ENCODE measurements at places on chromosomes 4 and X.

DNA sequence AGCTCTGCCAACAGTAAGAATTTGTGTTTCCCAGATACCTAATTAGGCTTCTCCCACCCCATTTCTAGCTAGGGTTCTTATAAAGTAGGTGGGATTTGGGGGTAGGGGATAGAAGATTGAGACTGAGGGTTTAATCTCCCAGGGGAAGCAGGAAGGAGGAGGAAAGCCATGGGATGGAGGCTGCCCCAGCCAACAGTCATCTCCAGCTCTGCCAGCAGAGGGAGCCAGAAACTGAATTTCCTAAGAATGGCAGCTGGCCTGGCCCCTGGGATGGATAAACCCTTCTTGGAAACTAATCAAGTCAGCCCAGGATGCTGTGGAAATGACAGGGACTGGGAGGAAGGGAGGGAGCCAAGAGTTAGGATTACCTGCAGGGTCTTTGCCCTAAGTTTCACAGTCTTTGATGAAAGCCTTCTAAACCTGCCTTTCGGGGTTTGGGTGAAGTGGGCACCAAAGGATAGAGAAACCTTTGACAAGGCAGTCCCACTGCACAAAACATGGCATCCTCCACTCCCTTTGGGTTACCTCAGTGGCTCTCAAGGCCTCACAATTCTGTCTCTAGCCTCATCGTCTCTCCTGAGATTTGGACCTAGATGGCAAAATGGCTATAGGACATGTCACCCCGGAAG, 6.7 kb upstream of the ERCC6L start:
- DNase-seq: no peak

GRCh38 chr4:76280488-76281441, 25.8 kb upstream of the STBD1 start:
- no peak for DNase-seq

GRCh38 chrX:130716346-130716745, 186.7 kb downstream of the ENOX2 start:
- DNase-seq: no peak

GRCh38 chr4:26420913-26421312, 69.4 kb downstream of the CCKAR start:
- no peak for DNase-seq

GRCh38 chr4:89249313-89249712, 58.3 kb downstream of the GPRIN3 start:
- DNase-seq: no peak

DNA sequence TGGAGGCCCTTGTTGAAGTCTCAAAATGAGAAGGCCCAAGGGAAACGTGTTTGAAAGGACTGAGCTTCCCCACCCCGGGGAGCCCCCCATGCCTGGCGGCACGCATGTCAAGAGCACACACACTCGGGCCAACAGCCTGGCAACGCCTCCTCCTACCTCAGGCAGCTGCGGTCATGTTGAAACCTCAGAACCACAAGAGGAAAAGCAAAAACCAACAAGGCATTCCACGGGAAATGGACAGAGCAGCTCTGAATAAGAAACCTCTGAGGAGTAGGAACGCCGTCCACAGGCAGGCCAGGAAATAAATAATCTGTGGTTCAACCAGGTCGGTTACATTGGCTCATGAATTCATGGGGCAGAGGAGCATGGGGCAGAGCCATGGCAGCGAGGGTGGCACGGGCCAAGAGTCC, 95.7 kb upstream of the AFAP1 start:
- no peak for DNase-seq

DNA sequence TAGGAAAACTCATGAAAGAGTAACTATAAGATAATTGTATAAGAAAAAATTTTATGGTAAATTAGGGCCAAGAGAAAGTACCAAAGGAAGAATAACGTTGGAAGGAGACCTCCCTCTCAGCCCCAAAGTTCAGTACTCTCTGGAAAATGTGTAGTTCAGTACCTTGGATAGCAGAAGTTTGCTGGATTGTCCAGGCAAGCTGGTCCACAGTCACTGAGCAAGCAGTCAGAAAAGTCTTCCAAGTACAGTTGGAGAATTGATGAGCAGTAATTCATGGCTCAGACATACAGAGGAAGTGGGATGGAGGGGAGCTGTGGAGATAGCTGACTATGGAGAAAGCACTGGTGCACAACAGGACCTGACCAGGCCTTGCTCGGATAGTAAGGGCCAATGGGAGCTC, 598.2 kb upstream of the NDST4 start:
- no peak for DNase-seq

- no peak for DNase-seq
These were observed 334.8 kb downstream of the TEX13C start for GRCh38 chrX:125654501-125654900.

- DNase-seq: no peak
These were observed 8.0 kb downstream of the GPM6B start for GRCh38 chrX:13808865-13809264.

DNA sequence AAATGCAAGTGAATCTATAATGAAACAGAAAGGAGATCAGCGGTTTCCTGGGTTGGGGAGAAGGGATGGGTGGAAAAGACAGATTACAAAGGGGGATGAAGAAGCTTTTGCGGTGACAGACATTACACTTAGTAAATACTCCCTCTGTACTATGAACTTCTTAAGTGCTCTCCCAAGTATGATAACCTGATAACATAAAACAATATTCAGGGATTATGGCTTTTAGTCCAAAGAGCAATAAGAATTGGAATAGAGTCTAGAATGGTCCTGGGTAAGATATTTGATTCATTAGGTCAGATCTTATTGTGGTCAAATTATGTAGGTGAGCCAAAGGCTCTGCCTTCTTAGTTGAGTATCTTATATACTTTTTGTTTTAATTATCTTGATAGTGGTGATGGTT, 9.2 kb downstream of the LRRC66 start:
- no peak for DNase-seq

DNA sequence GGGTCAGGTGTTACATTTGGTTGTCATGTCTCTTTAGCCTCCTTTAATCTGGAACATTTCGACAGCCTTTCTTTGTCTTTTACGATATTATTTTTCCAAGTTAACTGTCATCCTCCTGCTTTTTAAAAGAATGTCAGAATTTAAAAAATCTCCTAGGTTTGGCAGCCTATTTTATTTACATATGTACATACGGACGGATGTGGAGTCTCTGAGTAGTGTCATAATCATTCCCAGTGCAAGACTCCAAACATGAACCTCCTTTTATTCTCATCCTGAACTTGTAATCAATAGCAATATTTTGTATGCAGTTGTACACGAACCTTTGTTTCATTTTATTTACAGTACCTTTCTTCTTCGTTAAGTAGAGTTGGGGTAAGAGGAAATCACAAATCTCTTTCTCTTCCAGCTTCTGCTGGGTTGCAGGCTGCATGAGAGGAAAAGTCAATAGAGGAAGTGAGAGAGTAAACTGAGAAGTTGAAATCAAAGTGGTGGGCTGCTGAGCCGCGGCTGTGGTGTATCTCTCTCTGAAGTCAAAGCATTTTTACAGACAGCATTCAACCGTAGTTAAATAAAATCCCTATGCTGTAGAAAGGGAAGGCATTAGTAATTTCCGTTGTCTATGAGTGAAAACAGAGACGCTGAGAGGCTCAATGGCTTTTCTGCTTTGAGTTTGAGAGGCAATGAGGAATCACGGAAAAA, 53.9 kb upstream of the RPS6KA3 start:
- DNase-seq: no peak

DNA sequence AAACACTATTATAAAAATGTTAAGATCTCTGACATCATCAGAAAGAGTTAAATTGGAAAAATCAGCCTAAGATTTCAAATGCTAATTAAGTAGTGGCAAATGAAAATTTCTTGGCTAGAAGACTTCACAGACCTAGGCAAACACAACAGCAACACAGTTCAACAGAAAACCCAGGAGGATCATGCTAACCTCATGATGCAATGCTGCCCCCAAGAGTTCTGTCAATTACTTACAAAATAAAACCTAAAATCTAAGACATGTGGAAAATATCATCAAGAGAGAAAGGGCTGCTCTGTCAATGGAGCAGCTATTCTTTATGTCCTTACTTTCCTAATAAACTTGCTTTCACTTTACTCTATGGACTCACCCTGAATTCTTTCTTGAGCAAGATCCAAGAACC, 21.0 kb downstream of the S100G start:
- no peak for DNase-seq

- no peak for DNase-seq
These were observed 148.4 kb upstream of the VCX3A start for GRCh38 chrX:6683353-6683752.

DNA sequence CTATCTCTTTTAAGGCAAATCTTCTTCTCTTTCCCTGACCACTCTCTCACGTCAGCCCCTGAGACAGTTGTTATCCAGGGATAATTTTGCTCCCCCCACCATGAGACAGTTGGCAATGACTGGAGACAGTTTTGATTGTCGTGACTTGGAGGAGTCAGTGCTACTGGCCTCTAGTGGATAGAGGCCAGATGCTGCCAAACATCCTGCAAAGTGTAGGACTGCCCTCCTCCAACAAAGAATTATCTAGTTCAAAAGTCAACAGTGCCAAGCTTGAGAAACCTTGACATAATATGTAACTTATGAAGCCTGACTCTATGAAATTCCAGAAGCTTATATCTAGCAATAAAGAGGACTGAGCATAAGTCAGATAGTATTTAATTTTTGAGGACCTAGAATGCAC, 502.1 kb upstream of the IGFBP7 start:
- DNase-seq: no peak

GRCh38 chrX:41445171-41445570, 2.0 kb upstream of the NYX start:
- no peak for DNase-seq

DNA sequence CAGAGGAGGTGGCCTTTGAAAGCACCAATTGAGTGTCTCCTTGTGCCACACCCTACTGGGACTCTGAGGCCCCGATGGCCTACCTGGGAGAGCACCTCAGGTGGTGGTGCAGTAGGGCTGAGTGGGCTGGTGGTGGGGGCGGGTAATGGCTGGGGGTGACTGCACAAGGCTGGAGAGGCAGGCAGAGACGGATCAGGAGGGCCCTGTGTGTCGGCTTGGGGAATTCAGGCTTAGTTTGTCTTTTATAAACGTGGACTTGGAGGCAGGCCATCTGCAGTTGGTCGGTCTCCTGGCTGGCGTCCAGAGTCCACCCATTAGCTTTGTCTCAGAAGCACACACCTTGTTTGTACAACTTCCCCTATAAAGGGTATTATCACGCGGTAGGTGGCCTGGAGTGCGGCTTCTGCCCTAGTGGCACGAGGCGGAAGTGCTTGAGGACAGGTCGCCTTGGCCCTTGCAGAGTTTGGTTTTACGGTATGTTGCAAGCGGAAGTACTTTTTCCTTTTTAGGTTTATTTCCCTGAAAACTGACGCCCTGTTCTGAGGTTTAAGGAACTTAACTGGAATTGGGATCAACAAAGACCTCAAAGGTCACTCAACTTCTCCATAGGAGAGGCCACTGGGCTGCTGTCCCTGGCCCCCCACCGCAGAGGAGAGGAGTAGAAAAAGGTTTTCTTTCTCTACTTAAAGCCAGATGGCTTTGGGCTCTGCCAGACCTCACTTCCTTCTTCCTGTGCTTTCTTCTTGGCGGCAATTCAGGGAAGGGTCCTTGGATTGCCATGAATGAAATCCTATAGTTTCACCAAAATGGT, 8.0 kb downstream of the TBC1D14 start:
- no peak for DNase-seq

- DNase-seq: no peak
These were observed 7.0 kb upstream of the NKX1-1 start for GRCh38 chr4:1413204-1413663.

GRCh38 chr4:187127456-187127855, 403.8 kb upstream of the FAT1 start:
- DNase-seq: no peak

GRCh38 chr4:25370242-25370641, 6.8 kb upstream of the ANAPC4 start:
- DNase-seq: no peak

DNA sequence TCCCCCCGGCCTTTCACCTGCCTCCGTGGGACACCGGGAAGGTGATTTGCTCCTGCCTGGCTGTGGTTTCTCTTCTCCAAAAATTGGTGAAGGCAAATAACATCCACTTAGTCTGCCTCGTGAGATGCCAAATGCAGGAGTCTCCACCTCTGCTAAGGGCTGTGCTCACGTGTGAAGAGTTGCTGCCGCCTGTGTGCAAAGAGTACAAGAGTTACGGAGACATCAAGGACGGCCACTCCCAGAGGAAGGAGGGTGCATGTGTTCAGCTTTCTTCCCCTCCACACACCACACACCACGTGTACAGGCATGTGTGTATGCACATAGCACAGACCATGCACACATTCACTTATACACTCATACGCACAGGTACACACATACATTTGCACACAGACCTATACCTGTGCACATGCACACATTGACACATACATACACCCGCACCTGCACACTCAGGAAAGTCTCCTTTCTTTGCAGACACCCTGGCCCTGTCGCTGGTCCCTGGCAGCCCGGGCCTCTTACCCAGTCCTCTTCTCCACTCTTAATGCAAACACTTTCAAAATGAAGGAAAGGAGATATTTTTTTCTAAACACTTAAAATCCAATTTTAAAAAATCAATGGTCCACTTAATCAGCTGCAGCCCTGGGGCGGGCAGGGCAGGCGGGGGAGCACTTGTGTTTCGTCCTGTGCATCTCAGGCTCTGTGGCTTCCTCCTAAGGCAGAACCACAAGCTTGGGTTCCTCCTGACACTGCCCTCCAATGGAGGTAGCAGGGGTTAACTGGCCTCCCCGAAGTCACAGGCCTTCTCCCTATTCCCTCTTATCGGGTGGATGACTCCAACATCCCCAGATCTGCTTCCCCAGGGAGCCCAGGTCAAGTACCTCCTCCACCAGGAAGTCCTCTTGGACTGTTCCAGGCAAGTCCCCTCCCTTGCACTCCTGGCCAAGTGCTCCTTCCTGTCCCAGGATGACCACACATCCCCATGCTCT, 103.0 kb downstream of the CPZ start:
- DNase-seq: no peak

GRCh38 chr4:23278845-23279244, 586.1 kb downstream of the GBA3 start:
- no peak for DNase-seq

GRCh38 chr4:78518561-78518960, 33.0 kb upstream of the ANXA3 start:
- no peak for DNase-seq

GRCh38 chr4:112532267-112532666, 16.3 kb upstream of the NEUROG2 start:
- DNase-seq: no peak

GRCh38 chr4:79578606-79579005, 170.6 kb upstream of the GK2 start:
- no peak for DNase-seq

GRCh38 chrX:134963041-134963440, 27.8 kb upstream of the SMIM10 start:
- no peak for DNase-seq

DNA sequence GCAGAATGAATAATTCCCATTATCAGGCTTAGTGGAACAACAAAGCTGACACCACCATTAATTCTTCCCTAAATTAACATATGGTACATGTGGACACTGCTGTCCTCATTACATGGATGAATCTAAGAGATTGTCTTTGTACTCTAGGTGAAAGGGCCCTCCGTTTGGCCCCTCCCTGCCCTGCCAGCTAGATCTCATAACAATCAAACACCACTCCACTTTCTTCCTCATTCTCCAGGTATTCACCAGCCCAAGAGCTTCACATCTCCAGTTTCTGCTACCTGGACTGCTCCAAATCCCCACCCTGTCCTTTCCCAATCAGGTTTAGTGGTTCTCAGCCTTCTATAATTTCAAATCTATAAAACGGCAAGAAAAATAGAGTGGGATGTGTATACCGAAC, 3.8 kb downstream of the HSD17B11 start:
- no peak for DNase-seq

All from iPS DF 6.9 (cell line).